ENCODE measurements at places on chromosomes 1 and 21. TPM values are rescaled to one million over a fixed set of nuclear protein-coding genes. Genes with fewer than 3 reads are reported as not detected.

ZNF648 gene
- total RNA-seq, result 0.31 TPM

C1orf87 gene
- total RNA-seq, result not detected

TIMM17A gene
- 41.3 TPM for total RNA-seq

ACTRT2 gene
- not detected for total RNA-seq

IVL gene
- total RNA-seq, result not detected

SOX13 gene
- total RNA-seq, result 2.5 TPM

NMNAT2 gene
- total RNA-seq, result 73.2 TPM

NCDN gene
- total RNA-seq, result 79.5 TPM

IGSF3 gene
- total RNA-seq, result 122 TPM

SNRPE gene
- 61.0 TPM for total RNA-seq

THEM5 gene
- not detected for total RNA-seq

CYP4A11 gene
- 0.31 TPM for total RNA-seq

VANGL2 gene
- 27.5 TPM for total RNA-seq

SLC2A5 gene
- 0.94 TPM for total RNA-seq

CD52 gene
- not detected for total RNA-seq

RPE65 gene
- total RNA-seq, result 0.31 TPM

OLIG2 gene
- 18.2 TPM for total RNA-seq

AMY1A gene
- not detected for total RNA-seq

CCDC181 gene
- total RNA-seq, result 6.6 TPM

FMO4 gene
- 1.9 TPM for total RNA-seq

TMEM200B gene
- total RNA-seq, result 0.63 TPM
